NCI-H1092 treated with DMSO at 0.1 percent for 48 hours (cell line): ENCODE measurements at places on chromosomes 6 and 20.

DNA sequence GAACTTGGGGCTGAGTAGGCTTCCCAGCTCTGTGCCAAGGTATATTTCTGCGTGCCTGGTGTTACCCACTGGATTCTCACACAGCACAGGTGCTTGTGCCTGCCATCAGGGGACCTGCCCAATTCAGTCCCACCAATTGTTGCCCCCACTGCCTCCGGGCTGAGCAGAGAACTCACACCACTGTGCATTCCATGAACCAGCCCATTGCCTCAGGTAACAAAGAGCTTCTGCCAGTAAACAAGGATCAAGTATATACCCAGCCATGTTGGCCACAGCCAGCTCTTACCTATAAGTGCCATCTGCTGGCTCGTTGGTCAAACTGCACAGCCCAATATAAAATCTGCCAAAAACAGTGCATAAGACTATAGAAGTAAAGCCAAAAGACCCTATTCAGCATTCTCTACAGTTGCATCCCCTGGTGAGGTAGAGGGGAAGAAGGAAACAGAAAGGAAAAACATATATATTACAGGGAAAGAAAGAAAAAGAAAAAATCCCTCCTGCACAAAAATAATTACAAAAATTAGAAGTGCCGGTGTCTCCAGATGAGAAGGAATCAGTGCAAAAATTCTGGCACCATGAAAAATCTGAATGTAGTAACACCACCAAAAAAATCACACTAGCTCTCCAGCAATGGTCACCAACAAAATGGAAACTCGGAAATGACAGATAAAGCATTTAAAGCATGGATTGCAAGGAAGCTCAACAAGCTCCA lies 241.4 kb downstream of the IBTK start:
- no peak for DNase-seq

GRCh38 chr20:32731882-32732266 lies 11.4 kb downstream of the COMMD7 start:
- no peak for DNase-seq

- DNase-seq, result no peak
Measured at GRCh38 chr6:43921548-43922425, 151.8 kb downstream of the VEGFA start.

- no peak for DNase-seq
Measured at GRCh38 chr6:73866305-73866704, 170.3 kb downstream of the CD109 start.

GRCh38 chr20:5217616-5218015 lies 90.8 kb downstream of the CDS2 start:
- no peak for DNase-seq

DNA sequence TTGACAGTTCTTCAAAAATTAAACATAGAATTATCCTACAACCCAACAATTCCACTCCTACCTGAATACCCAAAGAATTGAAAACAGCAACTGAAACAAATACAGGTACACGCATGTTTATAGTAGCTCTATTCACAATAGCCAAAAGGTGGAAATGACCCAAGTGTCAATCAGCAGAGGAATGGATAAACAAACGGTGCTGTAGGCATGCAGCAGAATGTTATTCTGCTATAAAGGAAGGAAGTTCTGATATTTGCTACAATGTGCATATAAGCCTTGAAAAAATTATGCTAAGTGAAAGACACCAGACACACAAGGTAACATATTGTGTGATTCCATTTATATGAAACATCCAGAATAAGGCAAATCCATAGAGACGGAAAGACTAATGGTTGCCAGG lies 38.5 kb upstream of the PRELID3B start:
- no peak for DNase-seq

- no peak for DNase-seq
Measured at GRCh38 chr6:3759646-3760232, 8.2 kb upstream of the PXDC1 start.

- no peak for DNase-seq
Measured at GRCh38 chr6:87913974-87914373, 133.7 kb upstream of the SPACA1 start.

GRCh38 chr6:83510791-83511190 lies 1.5 kb upstream of the PRSS35 start:
- no peak for DNase-seq

DNA sequence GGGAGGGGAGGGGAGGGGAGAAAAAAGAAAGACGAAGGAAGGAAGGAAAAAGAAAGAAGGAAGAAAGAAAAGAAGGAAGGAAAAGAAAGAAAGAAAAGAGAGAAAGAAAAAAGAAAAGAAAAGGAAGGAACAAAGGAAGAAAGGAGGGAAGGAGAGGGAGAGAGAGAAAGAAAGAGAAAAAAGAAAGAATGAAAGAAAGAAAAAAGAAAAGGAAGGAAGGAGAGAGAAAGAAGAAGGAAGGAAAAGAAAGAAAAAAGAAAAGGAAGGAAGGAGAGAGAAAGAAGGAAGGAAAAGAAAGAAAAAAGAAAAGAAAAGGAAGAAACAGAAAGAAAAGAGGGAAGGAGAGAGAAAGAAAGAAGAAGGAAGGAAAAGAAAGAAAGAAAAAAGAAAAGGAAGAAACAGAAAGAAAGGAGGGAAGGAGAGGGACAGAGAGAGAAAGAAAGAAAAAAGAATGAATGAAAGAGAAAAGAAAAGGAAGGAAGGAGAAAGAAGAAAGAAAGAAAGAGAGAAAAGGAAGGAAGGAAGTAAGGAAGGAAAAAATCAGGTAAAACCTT lies 225.3 kb downstream of the TPBG start:
- DNase-seq, result no peak

GRCh38 chr6:52074716-52075115 lies 12.7 kb downstream of the PKHD1 start:
- no peak for DNase-seq

- DNase-seq, result no peak
Measured at GRCh38 chr6:83518816-83519480, 6.6 kb downstream of the PRSS35 start.

DNA sequence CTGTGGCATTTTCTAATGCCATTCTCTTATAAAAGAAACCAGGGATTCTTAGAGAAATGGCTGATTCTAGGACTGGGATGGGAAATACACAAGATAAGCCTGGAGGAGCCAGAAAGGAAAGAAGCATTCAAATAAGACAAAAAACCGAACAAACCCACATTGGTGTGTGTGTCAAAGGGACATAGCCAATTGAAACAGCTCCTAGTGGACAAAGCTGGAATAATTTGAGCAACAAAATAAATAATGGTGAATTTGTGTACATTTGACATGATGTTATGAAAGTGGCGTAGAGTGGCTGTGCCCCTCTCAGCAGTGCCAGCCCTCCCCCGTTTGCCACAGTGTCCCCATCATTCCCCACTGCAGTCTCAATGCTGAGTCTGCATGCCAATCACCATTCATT lies 55.5 kb downstream of the B3GAT2 start:
- no peak for DNase-seq

DNA sequence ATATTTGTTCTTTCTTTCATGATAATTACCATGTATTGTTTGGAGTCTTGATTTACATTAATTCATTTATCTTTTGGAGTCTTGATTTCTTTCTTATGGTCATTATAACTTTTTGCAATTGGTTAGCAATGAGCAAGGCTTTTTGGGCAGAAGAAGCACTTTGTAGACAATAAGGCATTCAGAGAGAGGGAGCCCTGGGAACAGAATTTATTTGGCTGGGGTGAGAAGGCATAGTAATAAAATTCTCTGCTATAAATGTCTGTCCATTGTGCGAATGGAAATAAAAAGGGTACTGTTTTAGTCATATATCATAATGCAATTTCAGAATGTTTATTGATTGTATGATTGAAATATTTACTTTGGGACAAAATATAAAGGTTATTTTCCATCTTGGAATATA lies 147.0 kb downstream of the SLC35F1 start:
- DNase-seq, result no peak

GRCh38 chr6:97215157-97215769 lies 67.8 kb downstream of the MMS22L start:
- DNase-seq, result no peak

GRCh38 chr6:91366781-91367180 lies 779.9 kb upstream of the MAP3K7 start:
- no peak for DNase-seq

- DNase-seq, result no peak
Measured at GRCh38 chr6:44925100-44925739, 402.9 kb upstream of the RUNX2 start.

- no peak for DNase-seq
Measured at GRCh38 chr6:11975353-11975977, 36.6 kb upstream of the HIVEP1 start.

GRCh38 chr6:135506270-135506997 lies 8.9 kb upstream of the AHI1 start:
- peak; percentile 31 for DNase-seq

DNA sequence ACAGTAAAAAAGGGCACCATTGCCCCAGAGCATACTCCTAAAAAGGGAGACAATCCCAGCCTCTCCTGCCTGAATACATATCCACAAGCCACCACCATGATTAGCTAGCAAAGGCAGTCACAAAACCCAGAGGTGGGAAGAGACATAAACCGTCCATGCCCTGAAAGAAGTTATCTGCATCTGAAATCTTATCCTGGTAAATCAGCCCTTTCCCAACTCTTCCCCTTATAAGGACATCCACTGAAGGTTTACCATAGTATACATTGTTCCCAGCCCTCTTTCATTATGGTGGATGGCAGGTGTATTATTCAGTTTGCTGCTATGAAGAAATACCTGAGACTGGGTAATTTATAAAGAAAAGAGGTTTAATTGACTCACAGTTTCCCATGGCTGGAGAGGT lies 95.2 kb downstream of the TBC1D7 start:
- no peak for DNase-seq

DNA sequence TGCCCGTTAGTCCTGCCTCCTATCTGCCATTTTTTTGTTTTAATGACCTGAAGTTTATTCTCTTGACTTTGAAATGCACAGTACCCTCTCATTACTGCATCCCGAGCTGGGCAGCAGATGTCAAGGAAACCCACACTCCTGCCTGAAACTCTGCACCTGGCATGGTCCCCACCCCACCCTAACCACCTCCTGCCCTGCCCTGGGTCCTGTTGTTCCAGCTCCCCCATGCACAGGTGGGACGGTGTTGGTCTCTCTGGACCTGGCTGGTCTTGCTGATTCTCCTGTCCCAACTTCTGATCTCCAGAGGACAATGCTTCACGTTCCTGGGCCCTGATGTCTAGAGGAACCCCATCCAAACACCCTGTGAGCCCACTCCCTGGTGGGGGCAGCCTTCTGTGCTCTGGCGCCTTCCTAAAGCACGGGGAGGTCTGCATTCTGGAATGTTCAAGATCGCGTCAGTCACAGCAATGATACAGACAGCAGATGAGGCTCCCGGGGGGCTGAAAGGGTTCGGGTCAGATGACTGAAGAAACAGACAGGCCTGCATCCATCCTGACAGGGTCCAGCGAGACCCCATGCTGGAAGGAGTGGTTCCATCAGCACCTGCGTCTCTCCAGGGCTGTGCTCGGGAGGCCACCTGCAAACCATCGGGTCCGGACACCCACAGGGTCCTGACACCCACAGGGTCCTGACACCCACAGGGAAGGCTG lies 73.6 kb downstream of the ERMARD start:
- DNase-seq, result no peak

DNA sequence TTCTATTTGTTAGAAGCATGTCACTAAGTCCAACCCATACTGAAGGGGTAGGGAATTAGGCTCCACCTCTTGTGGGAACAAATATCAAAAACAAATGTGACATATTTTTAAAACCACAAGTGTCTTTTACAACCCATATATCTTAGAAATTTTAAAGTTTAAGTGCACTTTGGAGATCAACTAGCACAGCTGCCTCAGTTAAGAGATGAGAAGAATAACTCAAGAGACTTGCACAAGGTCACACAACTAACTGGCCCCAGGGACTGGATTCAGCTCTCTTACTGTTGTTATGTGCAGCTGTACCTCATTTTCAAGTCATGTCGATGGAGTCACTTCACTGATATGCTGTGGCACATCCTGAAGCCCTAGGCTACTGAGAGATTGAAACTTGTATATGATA lies 102.9 kb upstream of the BMP2 start:
- no peak for DNase-seq

DNA sequence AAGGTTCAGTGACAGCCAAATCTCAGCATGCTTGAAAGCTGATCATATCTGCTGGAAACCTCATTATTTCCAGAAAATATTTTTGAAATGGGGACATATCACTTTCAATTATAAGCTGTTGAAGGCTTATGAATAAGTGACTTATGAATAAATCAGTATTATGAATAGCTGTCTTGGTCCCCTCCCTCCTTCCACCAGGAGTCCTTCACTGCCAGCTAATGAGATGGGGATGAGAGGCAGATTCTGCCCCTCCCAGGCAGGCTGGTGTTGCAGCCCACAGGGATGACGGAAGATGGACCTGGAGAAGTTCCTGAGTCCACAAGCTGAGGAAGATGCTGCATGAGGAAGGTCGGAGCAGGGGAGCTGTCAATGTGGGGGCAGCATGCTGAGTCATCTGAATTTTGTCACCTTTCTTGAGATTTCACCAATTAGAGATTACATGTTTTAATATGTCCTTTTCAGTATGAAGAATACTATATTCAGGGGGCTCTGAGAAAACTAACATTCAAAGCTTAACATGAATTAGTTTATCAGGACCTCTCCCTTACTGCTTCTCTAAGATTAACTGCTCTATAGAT lies 112.2 kb downstream of the DTNBP1 start:
- DNase-seq, result no peak

DNA sequence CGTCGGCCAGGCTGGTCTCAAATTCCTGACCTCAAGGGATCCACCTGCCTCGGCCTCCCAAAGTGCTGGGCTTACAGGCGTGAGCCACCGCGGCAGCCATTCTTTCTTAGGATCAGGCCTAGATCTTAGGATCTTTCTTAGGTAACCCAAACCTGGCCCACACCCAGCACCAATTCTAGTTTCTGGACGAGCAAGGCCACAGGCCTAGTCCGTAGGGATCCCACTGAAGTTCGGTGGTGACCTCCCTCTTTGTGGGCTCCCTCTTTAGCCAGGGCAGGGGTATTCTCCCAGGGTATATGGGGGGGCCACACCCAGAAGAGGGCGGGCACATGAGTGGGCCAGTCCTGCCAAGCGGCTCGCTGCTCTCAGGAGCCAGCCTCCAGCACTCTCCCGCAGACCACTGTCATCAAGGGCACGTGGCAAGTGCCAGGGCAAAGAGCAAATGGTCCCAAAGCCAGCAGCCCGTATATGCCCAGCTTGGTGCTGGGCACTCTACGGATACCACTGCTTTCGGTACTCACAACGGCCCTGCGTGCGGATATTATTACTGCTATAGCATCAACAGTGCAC lies 6.5 kb downstream of the PXDC1 start:
- no peak for DNase-seq

- DNase-seq, result no peak
Measured at GRCh38 chr6:6610031-6610591, 21.6 kb downstream of the LY86 start.

DNA sequence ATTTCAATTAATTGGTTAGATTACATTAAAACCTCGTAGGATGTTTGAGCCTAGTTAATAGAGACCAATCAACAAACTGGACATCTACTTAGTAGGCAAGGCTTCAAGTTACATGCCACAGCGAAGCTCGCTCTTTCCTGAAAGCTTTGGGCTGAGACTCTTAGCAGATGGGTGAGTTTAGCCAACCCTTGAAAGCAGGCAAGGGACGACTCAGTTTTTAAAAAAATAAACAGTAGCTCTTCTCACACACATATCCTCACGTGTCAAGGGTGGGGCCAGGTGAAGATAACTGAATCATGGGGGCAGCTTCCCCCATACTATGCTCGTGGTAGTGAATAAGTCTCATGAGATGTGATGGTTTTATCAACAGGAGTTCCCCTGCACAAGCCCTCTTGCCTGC lies 775 bp downstream of the MTFR2 start:
- no peak for DNase-seq

- no peak for DNase-seq
Measured at GRCh38 chr20:32792316-32792715, 27.4 kb upstream of the MAPRE1 start.

GRCh38 chr6:148416330-148416965 lies 73.8 kb downstream of the SASH1 start:
- DNase-seq, result peak; percentile 13

- DNase-seq, result peak; percentile 79
Measured at GRCh38 chr6:154448448-154449096, 61.9 kb downstream of the CNKSR3 start.
